Activated CD4-positive, alpha-beta T cell treated with anti-CD3 and anti-CD28 coated beads for 24 hours (primary cell): ENCODE measurements at places on chromosomes 7 and 10.

DNA sequence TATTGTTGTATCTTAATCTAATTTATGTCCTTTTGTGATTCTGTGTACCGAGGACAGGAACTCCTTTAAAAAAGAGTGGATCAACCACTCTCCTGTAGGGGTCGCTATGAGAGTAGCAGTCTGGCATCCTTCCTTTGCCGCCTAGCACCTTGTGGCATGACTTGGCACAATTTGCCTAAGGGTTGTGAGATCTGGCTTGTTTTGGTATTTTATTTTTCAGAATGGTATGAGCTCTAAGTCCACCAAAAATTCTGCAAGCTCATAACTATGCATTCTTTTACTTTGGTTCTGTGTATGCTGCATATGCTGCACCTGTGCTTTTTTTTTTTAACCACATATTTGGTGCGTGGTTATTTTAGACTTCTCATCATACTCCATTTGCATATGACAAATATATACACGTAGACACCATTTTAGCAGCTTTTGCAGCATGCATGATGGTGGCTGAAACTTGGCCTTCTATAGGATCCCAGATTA lies 112.8 kb downstream of the CDK14 start:
- no peak for DNase-seq

DNA sequence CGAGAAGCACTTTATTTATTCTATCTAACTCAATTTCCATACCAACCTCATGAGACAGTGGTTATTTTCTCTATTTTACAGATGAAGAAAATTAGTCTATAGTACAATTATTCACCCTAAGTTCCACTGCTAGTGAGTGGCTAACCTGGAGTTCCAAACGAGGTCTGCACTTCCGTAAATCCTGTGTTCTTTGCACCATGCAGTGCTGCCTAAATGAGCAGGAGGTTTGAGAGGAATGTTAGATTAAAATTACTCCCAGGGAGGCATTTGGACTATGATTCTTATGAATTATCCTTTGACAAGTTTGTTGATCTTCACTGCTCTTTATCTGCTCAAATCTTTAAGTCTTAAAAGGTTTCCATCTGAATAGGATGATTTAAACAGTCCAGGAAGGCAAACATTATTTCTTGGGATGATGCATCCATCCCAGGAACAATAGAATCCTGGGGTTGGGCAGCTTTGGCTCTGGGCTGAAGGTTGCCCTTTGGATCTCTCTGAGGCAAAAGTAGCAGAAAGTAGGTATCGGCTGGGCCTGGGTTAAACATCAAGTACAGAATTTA lies 400.8 kb downstream of the REEP3 start:
- no peak for DNase-seq

DNA sequence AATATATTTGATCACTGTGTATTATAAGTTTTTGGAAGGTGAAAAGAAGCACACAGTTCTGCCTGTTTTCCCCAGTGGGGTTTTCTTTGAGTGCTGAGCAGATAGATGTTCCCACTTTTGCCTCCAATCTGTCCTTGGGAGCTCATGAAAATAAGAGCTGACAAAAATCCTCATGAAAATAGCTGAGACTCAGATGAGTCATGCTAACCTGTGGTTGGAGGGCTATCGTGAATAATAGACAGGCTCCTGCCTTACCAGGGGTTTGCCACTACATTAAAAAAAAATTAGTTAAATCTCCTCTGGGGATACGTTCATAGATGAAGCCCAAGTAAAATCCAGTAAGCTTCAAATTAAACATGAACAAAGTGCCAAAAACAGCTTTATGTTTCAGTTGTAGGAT lies 10.9 kb upstream of the AOAH start:
- no peak for DNase-seq

DNA sequence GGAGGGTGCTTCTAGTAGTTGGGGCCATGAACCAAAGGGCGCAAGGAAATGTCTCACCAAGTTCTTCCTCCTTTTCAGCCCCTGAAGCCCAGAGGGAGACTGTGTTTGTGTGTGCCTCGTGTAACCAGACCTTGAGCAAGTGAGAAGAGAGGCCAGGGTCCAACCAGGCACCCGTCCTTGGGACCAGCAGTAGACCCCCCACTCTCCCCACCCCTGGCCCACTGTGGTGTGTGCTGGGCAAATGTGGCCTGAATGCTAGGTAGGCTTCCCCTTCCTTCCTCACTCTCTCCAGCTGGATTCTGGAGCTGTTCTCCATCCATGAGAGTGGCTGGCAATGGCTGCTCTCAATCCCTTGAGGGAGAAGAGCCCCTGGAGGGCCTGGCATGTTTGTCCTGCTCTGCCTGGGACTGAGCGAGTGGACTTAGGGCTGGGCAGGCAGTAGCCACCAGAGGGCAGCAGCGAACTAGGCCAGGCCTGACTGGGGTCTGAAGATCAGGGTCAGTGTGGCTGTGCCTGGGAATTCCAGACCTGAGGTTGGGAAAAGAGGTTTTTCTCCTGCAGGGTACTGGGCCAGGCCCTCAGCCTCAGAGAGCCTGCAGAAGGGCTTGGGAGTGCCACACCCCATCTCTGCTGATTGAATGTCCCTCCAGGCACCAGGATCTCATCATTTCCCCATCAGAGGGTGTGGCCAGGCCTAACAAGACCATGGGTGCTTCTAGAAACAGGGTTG lies 12.5 kb downstream of the SFRP5 start:
- DNase-seq = peak; percentile 24

- DNase-seq = no peak
These were observed 419.1 kb downstream of the AUTS2 start for GRCh38 chr7:70017357-70017756.

DNA sequence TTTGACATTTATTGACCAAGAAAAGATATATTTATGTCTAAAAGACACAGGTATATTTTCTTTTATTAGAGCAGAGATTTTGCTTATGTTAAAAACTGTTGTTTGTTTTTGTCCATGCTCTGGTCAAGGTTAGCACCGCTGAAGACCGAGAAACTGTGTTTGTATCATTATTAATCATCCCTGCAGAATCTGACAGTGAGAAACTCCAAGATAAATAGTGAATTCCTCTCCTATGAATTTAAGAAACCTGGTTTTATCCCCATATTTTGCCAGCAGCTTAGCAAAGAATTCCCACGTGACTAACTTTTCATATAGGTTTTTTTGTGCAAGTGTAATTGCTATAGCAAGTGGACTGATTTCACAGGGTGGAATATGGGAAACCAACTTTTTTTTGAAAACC lies 77.6 kb downstream of the FRMD4A start:
- DNase-seq = no peak

DNA sequence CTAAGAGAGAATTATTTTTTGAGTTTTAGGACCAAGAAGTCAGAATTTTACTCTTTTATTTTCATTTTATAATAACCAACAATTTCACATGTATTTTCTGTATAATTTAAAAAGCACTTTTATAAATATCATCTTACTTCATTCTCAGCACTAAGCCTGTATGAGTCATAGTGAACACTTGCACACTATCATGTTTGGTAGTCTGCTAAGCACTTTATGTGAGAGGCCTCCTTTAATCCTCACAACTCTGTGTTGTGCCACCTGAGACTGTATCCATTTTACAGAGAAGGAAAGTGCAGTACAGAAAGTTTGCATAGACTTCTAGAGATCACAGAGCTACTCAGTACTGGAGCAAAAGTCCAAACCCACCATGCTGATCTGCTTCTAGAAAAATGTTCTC lies 939.6 kb downstream of the NRG3 start:
- no peak for DNase-seq

GRCh38 chr10:13711291-13711690 lies 124.5 kb downstream of the PRPF18 start:
- DNase-seq = no peak

DNA sequence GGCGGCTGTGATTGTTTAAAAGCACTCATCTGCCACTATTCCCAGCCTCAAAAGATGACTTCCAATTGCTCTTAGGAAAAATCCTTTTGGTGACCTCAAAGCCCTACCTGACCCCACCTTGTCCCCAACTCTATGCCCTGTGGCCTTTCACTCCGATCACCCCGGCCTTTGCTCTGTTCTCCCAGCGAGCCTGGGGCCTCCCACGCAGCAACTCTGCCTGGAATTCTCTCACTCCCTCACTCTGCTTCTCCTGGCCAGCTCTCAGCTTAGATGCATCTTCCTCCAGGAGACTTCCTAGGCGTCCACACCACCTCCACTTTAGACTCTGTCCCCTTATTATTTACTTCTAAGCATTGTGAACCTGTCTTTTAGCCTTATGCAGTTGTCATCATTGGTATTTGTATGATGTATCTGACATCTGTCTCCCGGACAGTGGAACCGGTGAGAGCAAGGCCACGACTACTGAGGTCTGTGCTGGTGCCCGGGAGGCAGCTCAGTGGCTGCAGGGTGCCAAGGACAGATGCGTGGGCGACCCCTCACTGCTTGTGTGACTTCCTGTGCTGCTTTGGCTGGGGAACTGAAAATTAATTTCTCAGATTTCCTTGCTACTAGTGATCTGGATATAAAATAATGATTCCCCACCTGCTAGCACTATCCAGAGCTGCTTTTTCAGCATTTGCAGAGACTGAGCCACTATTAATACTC lies 63.0 kb downstream of the PIP4K2A start:
- no peak for DNase-seq

GRCh38 chr7:73899731-73900142 lies 38.8 kb downstream of the TMEM270 start:
- DNase-seq = no peak

- no peak for DNase-seq
These were observed 23.2 kb downstream of the CALCR start for GRCh38 chr7:93551063-93551895.

GRCh38 chr10:53836638-53837037 lies 964.4 kb downstream of the PCDH15 start:
- DNase-seq = no peak

DNA sequence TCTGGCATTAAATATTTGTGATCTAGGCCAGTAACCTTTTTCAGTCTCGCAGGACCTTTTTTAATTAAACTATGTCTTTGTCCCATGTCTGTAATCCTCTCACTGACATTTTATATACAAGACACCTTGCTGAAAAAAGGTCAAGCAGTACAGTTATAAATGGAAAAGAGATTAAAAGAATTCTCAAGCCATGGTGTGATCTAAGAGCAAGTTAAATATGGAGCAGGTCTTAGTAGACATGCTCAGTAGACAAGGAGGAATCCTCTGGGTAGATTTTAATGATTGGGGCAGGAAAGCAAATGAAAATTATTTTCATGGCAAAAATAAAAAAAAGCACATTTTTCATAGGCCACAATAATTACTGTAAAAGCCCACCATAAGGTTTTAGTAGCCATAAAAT lies 203.5 kb downstream of the PPP1R3A start:
- DNase-seq = no peak

DNA sequence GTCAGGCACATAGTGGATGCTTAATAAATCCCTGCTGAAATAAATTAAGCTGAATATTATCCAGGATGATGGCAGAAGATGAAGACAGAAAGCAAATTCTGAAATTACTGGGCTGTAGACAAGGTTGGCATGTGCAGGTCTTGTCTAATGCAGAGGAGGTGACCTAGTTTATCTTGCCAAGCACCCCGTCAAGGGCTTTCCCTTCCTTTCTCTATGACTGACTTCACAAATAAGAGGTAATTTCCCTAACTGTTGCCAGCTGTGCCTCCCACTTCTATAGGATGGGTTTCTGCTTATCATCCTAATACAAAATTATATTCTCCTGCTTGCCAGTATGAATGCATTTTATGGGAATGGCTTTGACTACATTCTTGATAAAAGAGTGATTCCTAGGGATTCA lies 38.0 kb downstream of the LHFPL3 start:
- no peak for DNase-seq

DNA sequence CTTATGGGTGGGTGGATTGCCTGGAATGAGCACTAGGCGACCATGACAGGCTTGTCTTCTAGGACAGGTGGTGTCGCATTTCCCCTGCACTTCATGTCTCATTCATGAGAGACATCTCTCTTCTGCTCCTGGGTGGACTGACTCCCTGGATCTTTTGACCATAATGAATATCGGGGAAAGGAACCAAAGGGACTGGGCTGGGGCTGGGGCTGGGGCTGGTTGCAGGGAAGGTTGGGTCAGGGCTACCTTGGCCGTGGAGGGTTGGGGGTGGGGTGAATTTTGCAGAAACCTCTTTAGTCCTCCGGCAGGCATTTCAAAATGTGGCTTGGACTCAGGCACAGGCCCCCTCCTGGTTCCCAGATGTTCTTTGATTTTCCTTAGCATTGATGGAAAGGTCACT lies 319.2 kb downstream of the ZNF716 start:
- no peak for DNase-seq

- DNase-seq = peak; percentile 61
These were observed 14.4 kb downstream of the MXI1 start for GRCh38 chr10:110221721-110222261.

DNA sequence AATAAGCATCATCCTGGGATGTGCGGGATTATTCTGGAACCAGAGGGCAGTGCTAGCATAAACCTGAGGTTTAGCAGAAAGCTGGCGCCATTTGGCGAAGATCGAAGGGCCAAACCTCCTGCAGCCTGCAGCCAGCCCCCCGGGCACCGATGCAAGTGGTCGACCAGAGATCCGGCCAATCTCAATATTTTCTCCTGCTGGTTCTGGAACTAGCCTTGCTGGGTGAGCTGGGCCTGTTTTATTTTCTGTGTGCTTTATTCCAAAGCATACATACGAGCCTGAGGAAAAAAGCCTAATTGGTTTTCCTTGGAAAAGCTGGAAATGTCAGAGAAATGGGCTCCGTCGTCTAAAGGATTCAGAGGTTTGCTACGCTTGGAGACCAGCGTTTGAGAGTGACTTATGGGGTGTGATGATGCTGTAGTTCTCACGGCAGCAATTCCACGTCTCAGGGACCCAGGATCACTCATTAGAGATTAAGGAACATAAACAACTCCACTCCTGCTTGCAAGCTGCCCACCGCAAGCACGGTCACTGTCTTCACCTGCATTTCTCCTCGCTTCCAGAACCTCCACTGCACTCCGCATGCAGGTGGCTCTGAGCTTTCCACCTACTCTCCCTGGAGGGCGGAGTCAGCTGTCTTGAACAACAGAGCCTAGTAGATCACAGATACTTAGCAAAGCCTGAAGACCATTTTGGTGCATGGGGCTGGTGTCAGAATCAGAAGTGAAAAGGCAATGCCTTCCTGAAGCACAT lies 60.2 kb downstream of the PRKAG2 start:
- DNase-seq = no peak

DNA sequence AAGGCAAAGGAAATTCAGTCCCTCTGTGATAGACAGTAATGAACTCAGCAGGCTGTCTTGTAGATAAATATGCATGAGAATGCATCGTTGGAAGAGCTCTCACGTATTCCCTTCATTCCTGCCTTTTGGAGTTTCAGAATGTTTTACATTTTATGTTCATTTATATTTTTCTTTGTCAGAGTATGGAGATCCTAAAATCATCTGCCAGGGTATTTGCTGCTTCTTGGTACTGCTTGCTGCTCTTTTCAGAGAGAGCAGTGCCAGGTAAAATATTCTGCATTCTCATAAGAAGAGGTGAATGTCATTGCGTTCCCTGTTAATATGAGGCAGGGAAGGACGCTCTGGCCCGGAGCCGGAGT lies 290.2 kb downstream of the CCDC3 start:
- DNase-seq = no peak

- no peak for DNase-seq
These were observed 233.1 kb upstream of the IGFBP3 start for GRCh38 chr7:46153951-46154787.

GRCh38 chr10:3215153-3215775 lies 42.7 kb upstream of the PITRM1 start:
- no peak for DNase-seq
